ENCODE measurements at places on chromosomes 6 and 20. TPM values are rescaled to one million over a fixed set of nuclear protein-coding genes. Genes with fewer than 3 reads are reported as not detected.

DNA sequence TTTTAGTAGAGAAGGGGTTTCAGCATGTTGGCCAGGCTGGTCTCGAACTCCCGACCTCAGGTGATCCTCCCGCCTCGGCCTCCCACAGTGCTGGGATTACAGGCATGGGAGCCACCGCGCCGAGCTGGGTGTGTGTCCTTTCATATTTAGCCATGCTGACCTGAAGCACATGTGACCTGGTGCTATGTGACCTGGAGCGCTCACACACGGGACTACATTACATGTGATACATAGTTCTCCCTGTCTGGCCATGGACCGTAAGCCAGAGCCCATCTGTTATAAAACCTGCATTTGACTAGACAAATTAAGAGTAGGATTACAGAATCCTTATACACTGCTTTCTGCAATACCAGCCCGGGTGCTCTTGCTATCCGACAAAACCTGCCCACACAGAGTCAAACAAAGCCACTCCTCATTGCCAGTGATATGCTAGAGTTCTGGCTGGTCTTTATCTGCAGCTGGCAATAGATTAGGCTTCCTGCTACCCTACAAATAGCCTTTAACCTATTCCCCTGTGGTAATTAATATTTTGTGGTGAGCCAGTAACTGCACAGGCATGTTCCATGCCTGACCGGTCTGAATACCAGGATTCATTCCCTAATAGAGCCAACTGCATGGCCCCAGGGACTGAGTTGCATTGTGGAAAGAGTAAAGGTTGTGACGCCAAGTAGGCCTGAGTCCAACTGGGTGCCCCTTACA lies 26.3 kb upstream of the FAM50B start:
- DNase-seq, result no peak

DNA sequence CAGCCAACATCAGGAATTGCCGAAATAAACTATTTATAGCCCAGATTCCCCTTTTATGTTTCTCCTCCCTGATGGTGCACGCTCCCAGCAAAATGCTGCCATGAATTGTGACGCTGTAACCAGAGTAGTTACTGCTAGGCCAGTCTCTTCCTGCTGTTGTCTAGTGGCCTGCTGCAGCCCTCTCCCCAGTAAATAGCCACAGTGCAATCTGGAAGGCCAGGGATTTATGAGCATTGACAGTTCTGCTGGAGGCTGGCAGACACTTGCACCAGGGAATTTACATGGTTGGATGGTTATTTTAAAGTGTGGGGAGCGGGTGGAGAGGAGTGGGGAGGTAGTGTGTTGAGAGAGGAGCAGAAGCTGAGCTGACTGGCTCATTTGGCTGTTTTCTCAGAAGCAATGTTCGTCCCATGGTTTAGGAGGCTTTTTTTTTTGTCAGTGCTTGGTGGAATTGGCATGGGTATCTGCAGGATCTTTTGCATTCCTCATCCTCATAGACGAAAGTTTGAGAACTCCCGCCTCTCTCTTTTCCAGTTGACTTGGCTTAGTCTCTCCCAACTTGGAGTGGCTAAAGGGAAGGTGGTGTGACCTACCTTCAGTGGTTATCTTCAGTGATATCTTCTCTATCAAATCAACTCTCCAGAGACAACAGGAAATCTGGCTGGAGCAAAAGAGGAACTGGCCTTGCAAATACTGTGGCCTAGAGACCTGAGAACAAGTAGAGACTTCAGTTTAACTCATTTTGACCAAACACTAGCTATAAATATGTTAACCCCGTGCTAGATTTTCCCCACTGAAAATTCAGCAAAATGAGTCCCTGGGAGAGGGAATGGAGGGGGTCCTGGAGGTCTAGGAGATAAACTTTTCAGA lies 99.3 kb upstream of the VSTM2L start:
- DNase-seq, result no peak

DNA sequence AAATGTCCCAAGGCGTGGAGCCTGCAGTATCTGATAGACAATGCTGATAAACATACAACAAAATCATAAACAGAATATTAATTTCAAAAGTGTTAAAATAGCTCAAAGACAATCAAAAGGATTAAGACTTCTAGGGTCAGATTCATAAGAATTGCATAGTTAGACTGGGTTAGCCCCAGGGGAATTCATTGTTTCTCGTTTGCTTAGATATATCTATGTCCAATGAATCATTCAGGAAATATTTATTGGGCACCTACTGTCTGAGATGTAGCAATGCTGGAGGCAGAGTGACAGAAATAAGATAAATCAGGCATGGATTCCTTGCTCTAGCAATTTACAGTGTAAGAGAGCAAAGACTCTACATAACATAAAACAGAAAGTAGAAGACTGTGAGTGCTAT lies 124.4 kb upstream of the PRL start:
- DNase-seq, result no peak

Gene CLPSL1
- total RNA-seq, result 0.55 TPM

Gene FAXC
- total RNA-seq, result 11.1 TPM

- no peak for DNase-seq
Observed at GRCh38 chr20:57638895-57639236, 18.6 kb upstream of the ZBP1 start.

Gene SLC17A2
- total RNA-seq, result not detected

- DNase-seq, result no peak
Observed at GRCh38 chr6:120774275-120774674, 560.0 kb downstream of the TBC1D32 start.

- peak; percentile 42 for DNase-seq
Observed at GRCh38 chr6:32785781-32786533, 22.6 kb upstream of the HLA-DQB2 start.

GRCh38 chr20:37668166-37668565 lies 25.7 kb upstream of the CTNNBL1 start:
- no peak for DNase-seq

- DNase-seq, result no peak
Observed at GRCh38 chr6:106324726-106325335, 729 bp downstream of the ATG5 start.

DNA sequence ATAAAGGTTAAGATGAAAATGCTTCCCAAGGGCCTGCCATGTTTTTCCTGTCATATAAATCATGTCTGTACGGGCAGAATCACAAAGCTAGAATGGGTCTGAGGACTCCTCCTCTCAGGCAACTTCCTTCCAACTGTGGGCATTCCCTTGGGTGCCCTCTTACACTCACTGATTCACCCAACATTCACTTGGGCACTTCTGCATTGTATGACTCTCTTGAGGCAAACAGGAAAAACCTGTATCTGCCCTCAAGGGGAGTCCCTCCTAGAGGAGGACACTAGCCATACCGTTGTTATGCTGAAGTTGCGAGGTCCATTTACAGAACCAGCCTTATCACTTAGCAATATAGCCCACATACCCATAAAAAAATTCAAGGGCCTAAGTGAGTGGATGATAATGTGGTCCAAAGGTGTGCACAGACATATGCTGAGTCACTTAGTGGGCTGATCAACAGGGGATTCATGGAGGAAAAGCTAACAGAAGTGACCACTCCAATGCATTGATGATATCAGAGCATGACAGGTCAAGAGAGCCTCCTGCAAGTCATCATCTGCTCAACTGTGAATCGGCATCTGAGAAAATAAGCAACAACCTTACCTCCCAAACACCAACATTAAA lies 131.1 kb downstream of the ATXN1 start:
- no peak for DNase-seq

Gene TMEM63B
- total RNA-seq, result 74.0 TPM

Gene MICA
- 12.9 TPM for total RNA-seq

DNA sequence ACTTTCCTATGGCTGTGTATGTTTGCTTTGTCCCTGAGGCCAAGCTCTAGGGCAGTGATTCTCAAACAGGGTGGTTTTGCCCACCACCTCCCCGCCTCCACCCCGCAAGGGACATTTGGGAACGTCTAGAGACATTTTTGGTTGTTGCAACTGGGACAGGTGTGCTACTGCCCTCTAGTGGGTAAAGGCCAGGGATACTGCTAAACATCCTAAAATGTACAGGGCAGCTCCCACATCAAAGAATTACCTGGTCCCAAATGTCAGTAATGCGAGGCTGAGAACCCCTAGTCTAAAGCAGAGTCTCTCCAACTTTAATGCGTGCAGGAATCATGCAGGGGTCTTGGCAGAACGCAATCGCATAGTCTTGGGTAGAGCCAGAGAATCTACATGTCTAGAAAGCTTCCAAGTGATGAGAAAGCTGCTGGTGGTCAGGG lies 5.1 kb downstream of the KCNS1 start:
- DNase-seq, result peak; percentile 70

DNA sequence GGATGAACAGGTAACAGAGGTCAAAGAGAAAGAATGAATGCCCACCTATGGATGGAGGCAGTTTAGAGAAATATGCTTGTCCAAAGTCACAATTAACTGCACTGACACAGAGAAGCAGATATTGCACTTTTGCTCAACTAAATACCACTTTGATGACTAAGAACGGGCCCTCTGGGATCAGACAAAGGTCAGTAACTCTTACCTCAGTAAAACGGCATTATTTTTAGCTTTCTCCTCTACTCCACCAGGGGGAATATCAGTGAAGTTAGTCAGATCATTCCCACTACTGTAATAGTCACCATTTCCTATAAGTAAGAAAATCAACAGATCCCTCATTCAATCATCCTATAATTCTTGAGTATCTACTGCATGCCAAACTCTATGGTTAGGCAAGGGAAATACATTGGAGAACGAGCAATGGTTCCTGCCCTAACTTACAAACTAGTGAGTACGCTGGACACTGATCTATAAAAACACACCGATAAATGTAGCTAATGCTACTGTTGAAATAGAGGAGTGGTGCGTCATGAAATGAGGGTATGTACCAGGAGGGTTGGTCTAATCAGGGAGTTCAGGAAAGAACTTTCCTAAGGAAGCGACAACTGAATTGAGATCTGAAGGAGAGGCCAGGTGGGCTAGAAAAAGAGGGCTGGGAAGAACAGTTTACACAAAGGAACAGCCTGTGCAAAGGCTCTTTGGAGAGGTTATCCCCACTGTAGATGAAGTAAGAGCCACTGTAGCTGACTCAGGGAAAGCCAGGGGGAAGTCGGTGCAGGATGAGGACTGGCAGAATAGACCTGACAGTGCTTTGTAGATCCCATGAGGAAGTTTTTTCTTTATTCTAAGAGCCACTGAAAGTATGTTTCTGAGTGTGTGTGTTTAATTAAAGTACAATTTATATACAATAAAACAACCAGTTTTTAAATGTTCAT lies 9.2 kb downstream of the ECI2 start:
- no peak for DNase-seq

DNA sequence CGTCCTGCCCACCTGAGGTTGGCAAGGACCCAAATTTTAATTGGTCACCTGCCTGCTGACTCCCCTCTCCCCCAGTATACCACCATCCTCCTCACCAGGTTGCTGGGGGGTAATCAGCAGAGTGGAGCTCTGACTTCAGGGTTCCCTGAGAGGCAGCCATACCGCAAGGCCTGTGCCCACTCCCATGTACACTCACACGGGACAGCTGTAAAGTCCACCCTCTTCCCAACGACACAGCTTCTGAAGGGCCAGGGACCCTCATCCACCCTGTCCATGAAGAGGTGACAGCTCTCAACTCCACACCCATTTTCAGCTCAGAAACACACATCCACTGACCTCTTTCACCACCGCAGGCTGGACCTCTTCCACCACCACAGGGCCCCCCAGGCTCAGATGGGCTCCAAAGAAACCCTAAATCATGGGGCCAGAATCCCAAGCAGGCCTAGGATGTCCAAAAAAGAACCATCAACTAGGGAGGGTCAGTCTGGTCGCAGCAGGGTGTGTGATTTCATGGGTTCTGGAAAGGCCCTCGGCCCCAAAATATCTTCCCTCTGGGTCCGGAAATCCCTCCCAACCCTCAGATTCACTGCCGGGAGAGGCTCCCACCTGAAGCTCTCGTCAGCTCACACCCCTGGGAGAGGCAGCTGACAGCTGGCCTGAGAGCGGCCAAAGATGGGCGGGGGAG lies 30.0 kb downstream of the TFEB start:
- no peak for DNase-seq

DNA sequence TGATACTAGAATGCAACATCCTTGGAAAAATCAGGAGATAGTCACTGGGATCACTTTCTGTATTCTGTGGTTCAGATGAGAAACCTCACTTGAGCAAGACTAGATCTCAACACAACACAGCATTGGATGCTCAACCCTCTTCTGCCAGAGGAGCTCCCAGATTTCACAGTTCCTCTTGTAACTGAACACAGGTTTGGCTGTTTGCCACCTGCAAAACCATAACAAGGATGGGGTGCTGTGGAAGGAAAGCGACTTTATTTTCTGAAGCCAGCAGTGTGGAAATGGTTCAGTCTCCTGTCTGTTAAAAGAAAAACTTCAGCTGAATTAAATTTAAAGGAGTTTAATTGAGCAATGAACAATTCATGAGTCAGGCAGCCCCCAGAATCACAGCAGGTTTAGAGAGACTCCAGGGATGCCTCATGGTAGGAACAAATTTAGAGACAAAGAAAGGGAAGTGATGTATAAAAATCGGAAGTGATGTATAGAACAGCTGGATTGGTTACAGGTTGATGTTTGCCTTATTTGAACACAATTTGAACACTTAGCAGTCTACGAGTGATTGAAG lies 149.9 kb upstream of the UST start:
- no peak for DNase-seq

GRCh38 chr6:163306000-163306399 lies 108.5 kb upstream of the QKI start:
- DNase-seq, result no peak

GRCh38 chr6:31397901-31398525 lies 5.4 kb upstream of the MICA start:
- DNase-seq, result no peak

DNA sequence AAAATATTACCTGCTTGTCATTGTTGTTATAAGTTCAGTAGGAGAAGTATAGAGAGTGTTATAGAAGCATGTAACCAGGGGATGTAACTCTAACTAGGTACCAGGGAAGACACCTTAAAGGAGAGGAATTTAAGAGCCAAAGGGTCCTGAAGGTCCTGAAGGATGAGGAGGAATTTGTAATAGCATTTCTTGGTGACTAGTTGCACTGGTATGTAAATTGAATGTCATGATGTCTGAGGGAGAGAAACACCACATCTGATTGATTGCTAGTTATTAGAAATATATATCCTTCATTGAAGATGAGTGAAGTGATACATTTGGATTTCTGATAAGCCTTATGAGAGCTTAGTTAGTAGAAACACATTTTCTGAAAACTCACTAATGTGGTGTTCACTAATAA lies 643.8 kb downstream of the RFPL4B start:
- DNase-seq, result no peak

Gene NOX3
- total RNA-seq, result 0.09 TPM

Gene PAK5
- total RNA-seq, result 0.53 TPM

DNA sequence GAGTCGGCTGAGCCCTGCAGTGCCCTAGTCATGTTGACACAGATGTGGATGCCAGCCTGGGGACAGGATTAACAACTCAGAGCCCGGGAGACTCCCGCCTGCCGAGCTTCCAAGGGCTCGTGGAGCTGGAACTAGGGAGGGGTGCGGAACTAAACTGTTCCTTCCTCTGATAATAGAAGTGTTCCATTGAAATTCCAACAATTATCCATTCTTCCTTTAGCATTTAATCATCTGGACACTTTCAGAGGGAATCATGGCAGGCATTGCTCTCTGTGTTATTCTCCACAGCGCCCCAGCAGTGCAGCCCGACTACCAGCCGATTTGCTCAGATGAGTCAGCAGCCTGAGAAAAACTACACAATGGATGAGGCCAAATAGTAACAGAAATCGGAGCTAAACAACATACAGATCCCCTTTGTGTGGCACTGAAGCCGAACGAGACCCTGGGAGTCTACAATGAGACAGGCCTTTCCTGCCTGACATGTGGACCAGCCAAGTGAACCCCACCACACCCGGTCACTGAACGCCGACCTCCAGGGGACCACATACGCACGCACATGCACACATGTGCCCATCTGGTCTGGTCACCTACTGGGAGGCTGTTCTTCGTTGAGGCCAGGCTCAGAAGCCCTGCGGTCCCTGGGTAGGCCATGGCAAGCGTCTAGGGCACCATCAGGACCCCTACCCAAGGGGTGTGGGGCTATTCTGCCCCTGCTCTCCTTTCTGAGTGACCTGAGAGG lies 238.4 kb upstream of the AFDN start:
- no peak for DNase-seq
